GM12891 (cell line): ENCODE measurements at places on chromosomes 12 and 14.

DNA sequence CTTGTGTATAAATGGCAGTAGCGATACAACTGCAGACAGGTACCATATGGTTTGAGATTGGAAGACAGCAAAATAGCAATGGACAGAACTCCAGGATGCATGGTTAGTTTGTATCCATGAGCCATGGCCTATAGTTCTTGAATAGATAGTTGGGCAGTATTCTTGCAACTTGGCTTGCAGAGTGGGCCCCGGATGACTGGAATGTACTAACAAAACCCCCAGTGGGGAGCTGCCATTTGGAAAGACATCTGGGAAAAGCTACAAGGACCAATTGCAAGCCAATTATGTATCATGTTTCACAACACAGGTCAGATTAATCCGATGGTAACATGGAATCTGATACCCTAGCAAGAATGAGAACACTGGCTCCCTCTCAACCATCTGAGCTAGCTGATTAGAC is 279.6 kb downstream of the RERGL start:
- no peak for DNase-seq

DNA sequence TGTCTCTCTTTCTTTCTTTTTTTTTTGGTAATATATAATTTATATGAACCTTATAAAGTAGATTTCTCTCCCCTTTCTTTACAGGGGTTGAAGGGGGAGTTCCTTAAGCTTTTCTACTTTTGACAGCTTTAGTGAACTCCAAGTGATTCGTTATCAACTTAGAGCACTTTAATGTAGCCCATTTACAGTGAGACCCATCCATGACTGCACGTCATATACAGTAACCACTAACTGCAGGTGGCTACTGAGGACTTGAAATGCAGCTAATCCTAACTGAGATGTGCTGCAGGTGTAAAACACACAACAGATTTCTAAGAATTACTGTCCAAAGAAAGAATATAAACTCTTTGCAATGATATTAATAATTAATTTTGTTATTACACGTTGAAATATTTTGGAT is 582 bp downstream of the LRRIQ1 start:
- DNase-seq: no peak

DNA sequence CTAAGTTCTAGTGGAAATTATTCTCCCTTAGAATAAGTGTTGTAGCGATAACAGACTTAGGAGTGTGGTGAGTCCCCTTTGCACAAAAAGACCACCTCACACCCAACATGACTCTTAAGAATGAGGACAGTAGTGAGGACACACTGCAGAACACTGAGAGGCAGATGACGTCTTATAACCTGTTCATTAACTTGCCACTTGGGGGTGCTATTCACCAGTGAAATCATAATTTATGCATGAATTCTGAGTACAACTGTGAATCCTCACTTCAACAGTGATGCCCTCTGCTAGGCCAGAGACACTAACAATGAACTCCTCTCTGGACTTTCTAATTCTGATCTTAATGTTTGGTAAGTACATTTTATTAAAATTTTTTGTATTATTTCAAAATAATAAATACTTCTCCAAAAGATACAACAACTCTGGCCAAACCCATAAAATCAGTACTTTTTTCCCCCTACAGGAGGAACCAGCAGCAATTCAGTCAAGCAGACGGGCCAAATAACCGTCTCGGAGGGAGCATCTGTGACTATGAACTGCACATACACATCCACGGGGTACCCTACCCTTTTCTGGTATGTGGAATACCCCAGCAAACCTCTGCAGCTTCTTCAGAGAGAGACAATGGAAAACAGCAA is 274.7 kb downstream of the DAD1 start:
- peak; percentile 28 for DNase-seq

DNA sequence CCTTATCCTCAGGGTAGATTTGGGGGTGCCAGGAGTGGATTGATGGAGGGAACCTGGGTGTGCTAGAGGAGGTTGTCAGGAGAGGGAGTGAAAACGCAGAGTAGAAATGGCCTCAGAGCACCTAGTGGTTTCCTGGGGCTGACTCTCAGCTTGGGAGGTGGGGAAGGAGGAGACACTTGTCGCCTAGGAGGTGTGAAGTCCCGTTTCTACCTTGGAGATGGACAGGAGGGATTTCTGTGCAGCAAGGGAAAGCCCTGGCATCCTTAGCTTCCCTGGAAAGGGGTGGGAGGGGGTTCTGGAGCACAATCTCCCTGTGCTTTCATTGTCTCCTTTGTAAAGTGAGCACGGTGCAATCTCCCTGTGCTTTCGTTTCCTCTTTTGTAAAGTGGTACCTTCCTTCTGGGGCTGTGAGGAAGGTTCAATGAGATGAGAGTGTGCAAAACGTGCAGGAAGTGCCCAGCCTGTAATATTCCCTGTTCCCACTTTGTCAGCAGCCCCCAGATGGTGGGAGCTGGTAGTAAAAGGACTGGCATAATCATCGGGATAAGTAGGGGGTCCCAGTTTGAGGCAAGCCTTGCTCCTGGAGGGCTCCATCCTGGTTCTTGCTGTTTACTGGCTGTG is 1.6 kb downstream of the OAS3 start:
- DNase-seq: peak; percentile 51

DNA sequence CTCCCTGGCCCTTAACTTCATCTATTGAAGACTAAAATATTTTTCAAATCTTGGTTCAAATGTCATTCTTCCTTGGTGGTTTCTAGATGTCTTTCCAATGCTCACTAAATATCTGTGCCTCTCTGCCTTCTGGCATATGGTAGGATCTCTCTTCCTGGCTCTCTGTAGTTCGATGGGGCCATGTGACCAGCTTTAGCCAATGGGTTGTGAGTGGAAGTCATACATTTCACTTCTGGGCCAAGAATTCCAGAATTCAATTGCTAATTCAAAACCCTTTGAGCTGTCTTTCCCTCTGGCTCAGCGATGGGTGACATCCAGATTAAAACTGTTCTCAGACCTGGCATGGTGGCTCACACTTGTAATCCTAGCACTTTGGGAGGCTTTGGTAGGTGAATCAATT is 25.8 kb upstream of the CTDSP2 start:
- no peak for DNase-seq

DNA sequence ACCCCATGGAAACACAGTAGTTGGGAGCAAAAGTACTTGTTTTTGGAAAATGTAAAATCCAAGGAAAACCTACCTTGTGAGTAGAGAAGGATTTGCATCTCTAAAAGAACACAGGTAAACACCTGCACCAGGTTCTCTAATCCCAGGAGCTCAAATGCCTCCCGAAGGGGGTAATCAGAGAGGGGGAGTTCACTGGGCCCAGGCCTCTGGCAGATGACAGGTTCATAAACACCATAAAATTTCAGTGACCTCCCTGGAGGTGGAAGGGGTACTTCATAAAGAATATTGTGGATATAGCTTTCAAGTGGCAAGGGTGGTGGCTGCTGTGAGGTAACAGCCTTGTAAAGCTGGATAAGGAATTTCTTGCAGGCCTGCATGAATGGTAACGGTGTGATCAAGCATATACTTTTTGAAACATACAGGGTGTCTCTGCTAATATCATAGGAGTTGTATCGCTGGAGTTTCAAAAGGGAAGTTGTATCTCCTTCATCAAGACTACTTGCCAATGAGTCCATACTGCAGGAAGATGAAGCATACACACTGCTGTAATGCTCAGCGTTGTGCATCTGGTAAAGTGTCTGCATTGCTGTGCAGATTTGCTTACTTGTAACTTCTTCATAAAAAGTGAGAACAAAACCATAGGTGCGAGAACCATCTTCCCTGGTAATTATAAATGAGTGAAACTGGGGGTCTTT is 111.3 kb downstream of the DENND5B start:
- DNase-seq: no peak

GRCh38 chr12:28855761-28856310 is 293.2 kb upstream of the FAR2 start:
- no peak for DNase-seq

GRCh38 chr12:53004582-53004981 is 1.7 kb upstream of the EIF4B start:
- no peak for DNase-seq

DNA sequence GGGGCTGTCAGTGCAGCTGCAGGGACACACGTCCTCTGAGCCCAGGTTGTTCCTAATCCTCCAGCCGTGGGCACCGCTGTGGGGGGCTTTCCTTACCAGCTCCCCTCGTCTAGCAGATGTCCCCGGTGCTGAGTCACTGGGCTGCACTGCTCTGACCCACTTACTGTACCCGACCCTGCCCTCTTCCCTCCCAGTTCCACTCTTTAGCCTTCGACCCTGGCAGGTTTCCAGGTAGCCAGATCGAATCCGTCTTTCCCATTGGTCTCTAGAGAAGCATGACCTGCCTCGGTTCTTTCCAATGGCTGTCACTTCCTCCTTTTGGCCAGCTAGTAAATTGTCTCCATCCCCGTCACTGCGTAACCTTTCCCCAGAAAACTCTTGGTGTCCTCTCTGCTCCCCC is 48.4 kb downstream of the ELK3 start:
- DNase-seq: no peak

- DNase-seq: no peak
Measured at GRCh38 chr12:51639361-51639760, 48.3 kb downstream of the SCN8A start.

- peak; percentile 61 for DNase-seq
Measured at GRCh38 chr12:47717443-47718193, 7.7 kb downstream of the ENDOU start.

DNA sequence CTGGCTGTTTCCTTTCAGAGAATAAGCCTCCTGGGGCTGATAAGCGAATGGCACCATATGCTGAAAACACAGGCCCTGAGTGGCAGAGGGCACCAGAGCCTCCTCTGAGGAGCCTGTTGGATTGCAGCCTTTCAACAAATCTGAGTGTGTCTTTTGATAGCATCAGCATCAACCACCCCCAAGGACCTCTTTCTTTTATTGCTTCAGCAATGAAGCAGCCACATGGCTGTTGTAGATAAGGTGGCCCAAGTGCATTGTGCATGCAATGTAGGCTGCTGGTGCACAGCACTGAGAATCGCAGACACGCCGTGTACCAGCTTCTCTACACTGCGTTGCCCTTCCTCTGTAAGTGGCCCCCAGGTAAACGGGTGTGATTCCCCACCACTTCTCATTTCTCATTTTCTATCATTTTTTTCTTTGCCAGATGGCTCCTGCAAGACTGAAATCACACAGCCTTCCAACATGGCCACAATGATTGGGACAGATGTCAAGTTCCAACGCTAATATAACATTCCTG is 191.7 kb downstream of the DAD1 start:
- no peak for DNase-seq
